ENCODE measurements at places on chromosomes 1 and 21.

- ATAC-seq: no peak
Observed at GRCh38 chr1:114588196-114588689, 6.8 kb upstream of the BCAS2 start.

- peak; percentile 45 for ATAC-seq
Observed at GRCh38 chr1:18926315-18927081, 24.1 kb upstream of the ALDH4A1 start.

GRCh38 chr1:163271535-163271934 is 50.2 kb upstream of the NUF2 start:
- ATAC-seq: peak; percentile 75

DNA sequence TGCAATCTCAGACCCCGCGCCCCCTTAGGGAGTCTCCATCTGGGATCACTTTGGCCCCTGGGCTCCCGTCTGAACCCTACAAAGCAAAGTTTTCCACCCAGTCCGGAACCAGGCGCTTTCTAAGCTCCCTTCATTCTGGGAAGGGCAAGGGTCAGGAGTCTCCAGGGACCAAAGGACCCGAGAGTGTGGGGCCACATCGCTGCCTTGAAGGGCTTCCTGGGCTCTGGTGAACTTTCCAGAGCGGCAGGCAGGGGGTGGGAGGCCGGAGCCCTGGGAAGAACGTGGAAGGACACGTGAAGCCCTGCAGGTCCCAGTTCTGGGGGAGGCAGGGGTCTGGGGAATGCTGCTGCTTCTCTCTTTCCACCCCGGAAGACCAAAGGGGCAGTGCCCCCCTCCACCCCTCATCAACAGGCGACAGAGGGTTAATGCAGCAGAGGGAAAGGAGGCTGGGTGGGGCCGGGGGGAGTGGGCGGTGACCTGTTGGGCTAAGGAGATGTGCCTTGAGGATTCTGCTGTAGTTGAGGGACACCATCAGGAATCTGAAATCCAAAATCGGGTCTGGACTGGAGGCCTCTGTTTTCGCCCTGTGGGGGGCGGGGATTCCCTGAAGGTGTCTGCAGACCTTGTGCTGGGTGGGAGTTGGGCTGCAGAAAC is 734 bp downstream of the CDK18 start:
- peak; percentile 12 for ATAC-seq

- ATAC-seq: peak; percentile 29
Observed at GRCh38 chr21:43884012-43884860, 19.2 kb downstream of the AGPAT3 start.

GRCh38 chr1:39573736-39574624 is 2.6 kb downstream of the PABPC4 start:
- ATAC-seq: no peak

DNA sequence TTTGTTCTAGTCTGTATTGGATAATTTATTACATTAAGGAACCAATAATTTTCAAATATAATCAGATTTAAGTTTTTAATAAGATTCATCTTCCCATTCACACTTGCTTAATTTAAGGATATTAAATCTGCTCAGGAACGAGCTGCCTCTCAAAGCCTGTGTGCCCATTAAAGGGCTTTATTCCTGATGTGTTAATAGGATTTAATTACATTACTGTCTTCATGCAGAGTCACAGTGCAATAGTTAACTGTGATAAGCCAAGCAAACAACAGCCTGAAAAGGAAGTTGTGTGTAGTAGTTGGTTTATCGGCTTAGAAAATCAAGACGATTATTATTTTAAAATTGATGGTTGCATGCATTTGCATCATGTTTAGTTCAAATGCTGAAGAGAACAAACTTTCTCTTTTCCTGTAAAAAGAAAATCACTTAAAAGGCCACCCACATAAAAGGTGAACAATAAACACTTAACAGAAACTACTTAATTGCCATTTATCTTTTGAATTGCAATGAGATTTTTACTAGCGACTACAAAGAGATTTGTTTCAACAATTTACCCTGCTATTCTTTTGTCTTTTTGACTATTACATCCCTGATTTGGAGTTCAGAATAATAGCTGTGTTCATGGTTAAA is 174.6 kb downstream of the RWDD3 start:
- peak; percentile 6 for ATAC-seq

DNA sequence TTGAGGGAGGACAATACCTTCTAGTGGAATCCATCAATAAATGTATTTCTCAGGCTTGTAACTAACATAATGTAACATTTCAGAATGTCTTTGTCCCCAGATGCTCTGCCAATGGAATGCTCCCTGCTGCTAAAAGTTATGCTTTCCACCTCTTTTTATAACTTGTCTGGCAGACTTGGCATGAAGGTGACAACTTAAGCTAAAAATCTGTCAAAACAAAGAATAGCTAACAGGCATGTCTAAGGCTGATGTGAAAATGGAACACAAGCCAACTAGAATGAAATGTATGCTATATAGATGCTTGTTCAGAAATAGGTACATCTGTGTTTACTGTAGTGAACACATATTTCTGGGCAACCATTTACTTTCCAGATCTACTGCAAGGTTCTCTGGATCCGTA is 467.9 kb downstream of the MRPL39 start:
- no peak for ATAC-seq

All from motor neuron (in vitro differentiated cells).